Right renal pelvis (tissue), 4 donors: ENCODE measurements at places on chromosomes 12 and 14.
A peak's percentile ranks its signal among the peaks of the same experiment; 100 is the strongest.

GRCh38 chr12:123937707-123938591, 34.7 kb downstream of the CCDC92 start:
- DNase-seq = no peak

DNA sequence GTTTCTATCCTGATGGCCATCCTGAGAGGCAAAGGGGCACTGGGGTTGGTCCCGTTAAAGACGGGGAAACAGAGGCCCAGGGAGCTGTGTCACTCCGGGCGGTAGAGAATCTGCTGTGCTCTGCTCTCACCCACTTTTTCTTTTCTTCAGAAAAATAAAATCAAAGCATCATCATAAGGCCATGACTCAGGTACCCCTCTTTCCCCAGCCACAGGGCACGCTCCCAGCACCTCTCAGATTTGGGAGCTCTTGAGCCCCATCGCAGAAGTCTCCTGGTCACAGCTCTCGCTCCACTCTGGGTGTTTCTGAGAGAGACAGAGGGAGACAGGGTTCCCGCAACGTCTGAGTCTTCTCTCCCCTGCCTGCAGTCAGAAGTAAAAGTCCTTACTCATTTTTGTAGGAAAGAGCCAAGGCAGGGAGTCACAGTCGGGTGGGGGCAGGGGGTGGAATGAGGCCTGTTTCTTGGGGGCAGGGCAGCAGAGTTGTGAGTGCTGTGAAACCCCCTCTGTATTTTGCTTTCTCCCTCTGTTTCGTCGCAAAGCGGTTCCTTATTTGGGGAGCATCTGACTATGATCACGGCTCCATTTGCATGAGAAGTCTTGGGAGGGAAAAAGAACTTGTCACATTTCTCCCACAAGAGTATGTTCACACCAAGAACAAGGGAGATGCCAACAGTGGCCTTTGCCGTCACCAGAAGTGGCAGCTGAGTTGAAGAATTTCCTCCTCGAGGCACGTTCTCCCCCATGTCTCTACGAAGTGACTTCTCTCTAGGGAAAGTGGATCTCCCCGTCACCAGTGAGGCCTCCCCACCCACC, 139.0 kb downstream of the BCL11B start:
- no peak for DNase-seq

GRCh38 chr12:108633534-108634248, at the start of gene SELPLG:
Gene SELPLG, minus strand, starts transcription at chr12:108633894. Its CDS starts 9,587 bp downstream, at chr12:108624307.
- no peak for DNase-seq

- no peak for DNase-seq
These were observed 432.1 kb downstream of the CCDC91 start for GRCh38 chr12:28622406-28622805.

DNA sequence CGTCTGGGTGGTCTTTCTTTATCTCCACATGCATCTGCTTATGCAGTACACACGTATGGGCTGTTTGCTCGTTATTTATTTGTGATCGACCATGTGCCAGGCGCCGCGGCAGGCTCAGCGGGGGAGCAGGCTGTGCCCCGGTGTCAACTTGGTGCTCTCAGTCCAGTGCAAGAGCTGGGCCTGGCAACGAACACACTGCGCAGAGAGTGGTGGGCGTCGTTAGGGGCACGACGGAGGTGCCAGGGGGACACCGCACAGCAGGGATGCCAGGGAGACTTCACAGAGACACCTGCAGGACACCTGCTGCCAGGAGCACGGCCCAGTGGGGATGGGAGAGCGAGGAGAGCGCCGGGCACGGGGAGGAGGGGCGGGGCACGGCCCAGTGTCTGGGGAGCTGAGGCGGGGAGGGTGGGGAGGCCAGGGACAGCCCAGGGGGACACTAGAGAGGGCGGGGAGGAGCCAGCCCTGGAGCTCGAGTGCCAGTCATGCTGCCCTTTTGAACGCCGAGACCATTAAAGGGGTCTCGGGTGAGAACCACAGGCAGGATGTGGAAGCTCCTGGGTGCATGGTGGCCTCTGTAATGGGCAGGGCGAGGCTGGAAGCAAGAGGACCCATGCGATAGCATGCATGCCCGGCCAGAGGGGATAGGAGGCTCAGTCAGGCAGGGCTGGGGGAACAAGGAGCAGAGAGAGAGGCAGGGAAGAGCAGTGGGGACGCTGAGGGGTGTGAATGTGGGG, 652 bp upstream of the LRCOL1 start:
- no peak for DNase-seq

DNA sequence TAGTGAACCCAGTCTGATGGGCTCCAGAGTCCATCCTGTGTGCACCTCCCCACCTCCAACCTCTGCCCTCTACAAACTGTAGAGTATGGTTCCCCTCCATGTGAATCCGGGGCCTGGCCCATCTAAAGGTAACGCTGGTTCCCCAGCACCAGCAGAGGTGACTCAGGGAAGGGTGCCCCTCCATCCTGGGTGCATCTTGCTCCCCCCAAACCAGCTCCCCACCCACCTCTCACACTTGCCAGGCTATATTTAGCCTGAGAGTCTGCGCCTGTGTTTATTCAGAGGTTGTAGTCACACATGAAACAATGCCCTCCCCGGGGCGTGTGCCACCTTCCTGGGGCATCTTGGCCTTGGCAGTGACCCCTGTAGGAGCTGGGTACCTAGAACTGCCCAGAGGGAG, 26.2 kb downstream of the RASAL1 start:
- no peak for DNase-seq

DNA sequence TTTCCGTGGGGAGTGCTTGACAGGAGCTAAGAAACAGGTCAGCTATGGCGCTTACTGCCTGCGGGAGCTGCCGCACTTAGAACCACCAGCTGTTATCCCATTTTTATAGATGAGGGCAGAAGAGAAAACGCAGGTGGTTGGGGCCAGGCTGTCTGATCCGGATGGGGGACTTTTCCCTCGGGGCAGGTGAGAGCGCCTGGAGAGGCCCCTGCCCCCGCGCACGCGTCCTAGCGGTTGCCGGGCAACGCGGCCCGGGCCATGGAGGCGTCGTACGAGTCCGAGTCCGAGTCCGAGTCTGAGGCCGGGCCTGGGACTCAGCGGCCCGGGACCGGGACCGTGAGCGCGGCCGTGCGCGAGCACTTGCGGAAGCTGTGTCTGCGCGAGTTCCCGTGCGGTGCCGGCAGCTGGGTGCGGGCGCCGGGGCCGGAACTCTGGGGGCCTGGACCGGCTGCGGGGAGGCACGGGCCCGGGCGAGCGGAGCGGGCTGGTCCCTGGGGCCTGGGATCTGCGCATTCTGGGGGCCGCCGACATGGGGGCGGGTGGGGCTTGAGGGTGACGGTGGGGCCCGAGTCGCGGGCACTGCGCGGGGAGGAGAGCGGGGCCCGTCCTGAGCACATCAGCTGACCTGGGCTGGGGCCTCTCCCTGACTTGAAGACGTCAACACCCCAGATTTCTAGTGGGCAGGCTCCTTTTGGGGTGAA, at the start of gene LRRC43:
Gene LRRC43, plus strand, starts transcription at position 237 of the 701 bp plus-strand sequence. Its CDS starts 22 bp downstream, at position 259.
- DNase-seq = peak; percentile 31

- no peak for DNase-seq
These were observed 29.3 kb downstream of the ACTR6 start for GRCh38 chr12:100229876-100230275.

DNA sequence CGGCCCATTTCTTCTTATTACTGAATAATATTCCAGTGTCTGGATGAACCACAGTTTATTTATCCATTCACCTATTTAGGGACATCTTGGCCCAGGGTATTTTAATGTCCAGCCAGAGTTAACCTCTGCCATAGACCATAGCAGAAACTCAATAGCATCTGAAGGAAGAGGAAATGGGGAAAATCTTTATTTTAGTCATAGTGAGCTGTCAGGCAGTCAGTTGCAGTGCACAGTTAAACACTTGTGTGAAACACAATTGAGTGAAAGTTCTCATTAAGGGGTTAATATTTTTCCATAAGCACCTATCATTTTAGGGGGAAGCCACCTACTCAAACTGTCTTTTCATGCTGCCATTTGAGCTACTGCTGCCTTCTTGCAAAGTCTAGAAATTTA, 197.3 kb upstream of the PPFIA2 start:
- DNase-seq = no peak

DNA sequence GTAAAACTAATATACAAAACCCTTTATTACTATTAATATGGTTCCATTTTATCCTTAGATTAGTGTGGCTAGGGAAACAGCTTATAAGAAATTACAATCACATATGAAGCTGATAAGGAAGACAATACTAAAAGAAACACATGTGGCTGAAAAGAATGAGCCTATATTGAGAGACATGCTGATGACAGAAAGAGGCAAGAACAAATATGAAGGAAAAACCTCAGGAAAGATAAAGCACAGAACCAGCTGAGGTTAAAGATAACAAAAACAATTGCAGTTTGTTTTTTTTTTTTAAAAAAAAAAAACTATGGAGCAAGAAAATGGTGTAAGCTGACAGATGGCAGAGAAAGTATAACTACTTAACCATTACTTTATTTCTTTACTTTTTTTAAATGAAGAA, 69.2 kb upstream of the OSBPL8 start:
- no peak for DNase-seq

DNA sequence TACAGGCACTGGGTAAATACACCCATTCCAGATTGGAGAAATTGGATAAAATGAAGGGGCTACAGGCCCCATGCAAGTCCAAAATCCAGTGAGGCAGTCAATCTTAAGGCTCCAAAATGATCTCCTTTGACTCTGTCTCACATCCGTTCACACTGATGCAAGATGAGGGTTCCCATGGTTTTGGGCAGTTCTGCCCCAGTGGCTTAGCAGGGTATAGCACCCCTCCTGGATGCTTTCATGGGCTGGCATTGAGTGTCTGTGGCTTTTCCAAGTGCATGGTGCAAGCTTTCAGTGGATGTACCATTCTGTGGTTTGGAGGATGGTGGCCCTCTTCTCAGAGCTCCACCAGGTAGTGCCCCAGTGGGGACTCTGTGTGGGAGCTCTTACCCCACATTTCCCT, 427.2 kb downstream of the TRHDE start:
- DNase-seq = no peak

DNA sequence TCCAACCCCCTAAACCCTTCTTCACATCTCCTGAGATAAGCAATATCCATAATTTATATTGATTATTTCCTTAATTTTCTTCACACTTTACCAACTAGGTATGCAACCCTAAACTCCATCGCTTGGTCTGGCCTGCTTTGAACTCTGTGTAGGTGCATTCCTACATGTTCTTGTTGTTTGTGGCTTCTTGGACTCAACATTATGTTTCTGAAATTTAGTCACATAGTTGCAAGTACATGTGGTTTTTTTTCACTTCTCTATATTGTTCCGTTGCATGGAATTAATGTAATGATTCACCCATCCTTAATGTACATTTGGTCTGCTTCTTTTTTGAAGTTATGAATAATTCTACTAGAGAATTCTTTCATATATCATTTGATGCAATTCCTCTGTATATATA, 1.6 kb upstream of the TAS2R30 start:
- DNase-seq = no peak
